ENCODE measurements at places on chromosomes 13 and 19.

- no peak for DNase-seq
Observed at GRCh38 chr19:53870485-53870844, 2.8 kb downstream of the MYADM start.

DNA sequence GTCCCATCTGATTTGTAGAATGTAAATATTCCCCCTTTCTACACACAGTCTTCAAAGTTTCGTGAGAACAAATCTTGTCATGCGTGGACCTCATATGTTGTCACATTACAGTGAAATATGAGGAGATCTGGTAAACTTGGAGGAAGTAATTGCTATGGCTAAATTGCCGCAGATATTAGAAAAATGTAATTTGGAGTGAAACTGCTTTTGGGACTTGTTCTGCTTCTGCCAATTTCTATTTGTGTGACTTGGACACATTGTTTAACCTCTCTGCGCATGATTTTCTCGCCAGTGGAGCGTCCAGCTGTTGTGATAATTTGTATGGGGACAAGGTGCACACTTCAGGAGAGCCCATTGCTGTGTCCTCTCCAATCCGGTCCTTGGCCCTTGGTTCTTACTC, 693.1 kb upstream of the SLC10A2 start:
- DNase-seq = no peak

DNA sequence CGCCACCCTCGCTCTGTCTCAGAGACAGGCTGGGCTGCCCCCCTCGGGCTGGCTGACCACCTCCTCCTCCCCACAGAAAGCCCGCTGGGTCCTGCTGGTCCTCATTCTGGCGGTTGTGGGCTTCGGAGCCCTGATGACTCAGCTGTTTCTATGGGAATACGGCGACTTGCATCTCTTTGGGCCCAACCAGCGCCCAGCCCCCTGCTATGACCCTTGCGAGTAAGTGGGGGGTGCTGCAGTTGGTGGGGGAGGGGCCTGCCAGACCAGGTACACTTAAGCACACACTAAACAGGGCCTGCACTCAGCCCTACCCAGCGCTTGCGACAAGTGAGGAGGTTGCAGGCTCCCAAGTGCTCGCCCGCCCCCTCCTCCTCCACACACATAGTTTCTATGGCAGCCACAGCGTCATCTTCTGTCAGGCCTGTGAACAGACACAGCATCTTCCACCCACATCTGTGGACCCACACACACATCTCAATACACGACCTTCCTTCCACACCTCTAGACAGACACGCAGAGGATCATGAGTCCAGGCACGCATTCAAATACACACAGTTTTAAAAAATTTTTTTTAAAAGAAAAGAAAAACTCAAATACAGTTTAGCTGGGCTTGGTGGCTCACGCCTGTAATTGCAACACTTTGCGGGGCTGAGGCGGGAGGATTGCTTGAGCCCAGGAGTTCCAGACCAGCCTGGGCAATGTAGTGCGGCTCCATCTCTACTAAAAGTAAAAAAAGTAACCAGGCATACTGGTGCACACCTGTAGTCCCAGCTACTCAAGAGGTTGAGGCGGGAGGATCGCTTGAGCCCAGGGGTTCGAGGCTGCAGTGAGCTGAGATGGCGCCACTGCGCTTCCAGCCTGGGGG, 18.4 kb downstream of the PLD3 start:
- no peak for DNase-seq

DNA sequence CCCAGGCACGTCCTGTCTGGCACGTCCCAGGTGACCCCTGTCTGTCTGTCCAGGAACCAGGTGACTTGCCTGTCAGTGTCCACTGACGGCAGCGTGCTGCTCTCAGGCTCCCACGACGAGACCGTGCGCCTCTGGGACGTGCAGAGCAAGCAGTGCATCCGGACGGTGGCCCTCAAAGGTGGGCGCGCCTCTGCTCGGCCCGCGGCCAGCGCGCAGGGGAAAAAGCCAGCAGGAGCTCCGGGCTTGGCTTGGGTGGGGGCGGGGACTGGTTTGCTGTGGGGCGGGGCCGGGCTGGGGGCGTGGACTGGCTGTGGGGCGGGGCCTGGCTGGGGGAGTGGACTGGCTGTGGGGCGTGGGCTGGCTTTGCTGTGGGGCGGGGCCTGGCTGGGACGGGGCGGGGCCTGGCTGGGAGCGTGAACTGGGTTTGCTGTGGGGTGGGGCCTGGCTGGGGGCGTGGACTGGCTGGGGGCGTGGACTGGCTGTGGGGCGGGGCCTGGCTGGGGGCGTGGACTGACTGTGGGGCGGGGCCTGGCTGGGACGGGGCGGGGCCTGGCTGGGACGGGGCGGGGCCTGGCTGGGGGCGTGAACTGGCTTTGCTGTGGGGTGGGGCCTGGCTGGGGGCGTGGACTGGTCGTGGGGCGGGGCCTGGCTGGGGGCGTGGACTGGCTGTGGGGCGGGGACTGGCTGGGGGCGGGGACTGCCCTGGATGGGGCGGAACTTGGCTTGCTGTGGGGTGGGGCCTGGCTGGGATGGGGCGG, 7.2 kb downstream of the WDR18 start:
- DNase-seq = peak; percentile 24
